ENCODE measurements at places on chromosomes 11 and 22.

DNA sequence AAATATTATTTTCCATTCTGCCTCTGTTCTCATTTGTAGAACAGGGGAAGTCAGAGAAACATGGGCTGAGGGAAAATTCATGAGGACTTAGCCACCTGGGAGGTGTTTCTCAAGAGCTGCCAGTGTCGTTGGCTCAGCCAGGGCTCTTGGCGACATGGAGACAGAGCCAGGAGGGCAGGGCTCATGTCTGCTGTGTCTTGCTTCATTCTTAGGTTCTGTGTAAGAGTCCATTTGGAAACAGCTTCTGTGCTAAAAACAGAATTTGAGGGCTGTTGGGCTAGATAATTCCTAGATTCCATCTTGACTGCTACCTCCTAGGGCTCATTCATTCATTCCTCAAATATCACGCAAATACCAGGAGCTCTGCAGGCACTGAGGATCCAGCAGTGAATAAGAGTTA lies 15.1 kb upstream of the MRGPRX2 start:
- no peak for DNase-seq

- DNase-seq, result no peak
Measured at GRCh38 chr22:45922256-45922655, 54.7 kb downstream of the WNT7B start.

DNA sequence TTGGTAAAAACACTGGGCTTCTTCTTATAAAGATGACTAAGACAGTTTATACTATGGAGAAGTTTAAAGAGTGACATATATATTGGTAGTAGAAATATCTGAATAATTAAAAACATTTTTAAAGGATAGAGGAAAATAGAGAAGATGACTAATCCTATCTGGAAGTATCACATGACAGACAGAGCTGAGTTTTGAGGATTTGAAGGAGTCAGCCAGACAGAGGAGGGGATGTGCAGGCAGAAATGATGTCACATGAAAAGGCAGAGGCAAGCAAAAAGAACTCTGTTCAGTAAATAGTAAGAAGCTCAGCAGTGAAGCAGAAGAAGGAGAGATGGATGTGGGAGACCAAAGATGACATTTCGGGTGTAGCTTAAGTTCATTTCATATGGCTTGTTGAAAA lies 1.6 kb downstream of the OR10A2 start:
- no peak for DNase-seq

DNA sequence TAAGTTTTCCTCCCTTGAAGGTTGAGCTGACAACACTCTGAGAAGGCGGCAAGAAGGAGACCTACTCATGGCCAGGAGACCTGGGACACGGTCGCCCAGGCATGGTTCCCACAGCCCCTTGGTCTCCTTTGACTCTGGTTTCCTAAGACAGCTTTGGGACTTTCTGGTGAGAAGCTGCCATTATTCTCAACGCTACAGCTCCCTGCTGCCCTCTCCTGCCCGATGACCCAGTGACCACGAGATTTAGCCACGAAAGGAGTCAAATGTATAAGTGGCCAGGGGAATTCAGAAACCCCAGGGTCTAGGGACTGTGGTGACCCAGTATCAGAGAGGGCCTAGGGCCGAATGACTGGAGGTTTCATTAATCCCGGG lies 699 bp upstream of the SDF2L1 start:
- DNase-seq, result peak; percentile 7

GRCh38 chr11:61985869-61986268 lies 18.4 kb upstream of the FTH1 start:
- DNase-seq, result no peak

DNA sequence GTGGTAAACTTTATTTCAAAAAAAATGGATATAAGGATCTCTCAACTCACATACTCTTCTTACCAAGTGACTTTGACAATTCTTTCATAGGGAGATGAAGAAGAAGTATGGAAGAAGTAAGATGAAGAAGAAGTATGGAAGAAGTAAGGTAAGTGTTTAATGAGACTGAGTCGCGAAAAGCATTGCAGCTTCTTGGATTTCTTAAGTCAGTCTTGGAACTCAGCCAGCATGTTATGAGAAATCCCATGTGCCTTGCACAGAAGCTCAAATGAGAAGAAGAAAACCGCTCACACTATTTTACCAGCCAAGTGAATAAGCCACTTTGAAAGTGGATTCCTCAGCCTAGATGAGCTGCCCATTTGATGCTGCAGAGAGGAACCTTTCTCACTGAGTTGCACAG lies 332.0 kb upstream of the CCDC179 start:
- DNase-seq, result no peak

DNA sequence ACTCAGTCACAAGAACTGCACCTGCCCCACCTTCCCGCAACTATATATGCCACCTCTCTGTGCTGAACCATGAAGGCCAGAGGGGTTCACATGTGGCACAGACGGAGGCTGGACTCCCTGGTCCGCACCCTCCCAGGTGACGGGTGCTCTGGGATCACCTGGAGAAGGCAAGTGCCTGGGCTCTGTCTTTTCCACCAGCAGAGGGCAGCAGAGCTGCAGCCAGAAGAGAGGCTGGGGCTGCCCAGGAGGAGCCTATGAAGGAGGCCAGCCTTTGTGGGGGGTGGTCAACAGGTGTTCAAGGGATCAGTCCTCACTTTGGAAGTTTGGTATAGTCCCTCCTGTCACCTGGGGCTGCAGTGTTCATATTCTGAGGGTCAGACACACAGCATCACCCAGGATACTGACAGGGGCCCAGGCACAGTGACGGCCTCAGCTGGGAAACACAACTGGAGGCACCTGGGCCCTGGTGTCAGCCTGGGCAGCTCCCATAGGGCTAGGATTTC lies 39.2 kb upstream of the IGLL5 start:
- no peak for DNase-seq

DNA sequence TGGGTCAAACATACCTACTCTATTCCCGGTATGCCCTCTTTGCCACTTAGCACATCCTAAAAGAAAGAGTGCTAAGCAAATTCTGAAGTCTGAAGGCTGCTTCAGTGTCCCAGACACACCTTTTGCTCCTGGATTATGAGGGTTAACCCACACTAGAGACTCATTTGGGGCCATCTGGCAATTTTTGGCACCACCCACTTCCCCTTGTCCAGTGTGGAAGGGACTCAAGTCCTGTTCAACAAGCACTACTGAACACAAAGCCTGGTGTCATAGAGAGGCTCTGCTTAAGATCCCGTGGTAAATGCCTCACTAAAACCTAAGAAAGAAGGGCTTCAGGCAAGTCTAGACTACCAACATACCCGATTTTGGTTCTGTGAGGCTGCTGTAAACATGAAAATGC lies 85.8 kb downstream of the SERGEF start:
- no peak for DNase-seq

DNA sequence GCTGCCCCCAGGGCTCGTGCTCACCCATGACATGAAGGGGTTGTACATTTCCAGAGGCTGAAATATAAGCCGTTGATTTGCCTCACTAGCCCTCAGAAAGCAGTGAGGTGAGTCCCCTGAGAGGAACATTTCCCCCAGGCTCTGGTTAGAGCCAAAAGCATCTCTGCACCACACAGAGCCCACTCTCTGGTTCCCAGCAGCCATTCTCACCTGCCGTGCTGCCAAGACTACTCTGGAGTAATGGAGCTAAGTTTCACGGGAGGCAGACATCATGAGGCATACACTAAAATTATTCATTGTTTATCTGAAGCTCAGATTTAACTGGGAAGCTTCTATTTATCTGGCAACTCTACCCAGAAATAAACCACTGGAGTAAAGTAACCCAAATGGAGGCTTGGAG lies 40.8 kb downstream of the CACNA1I start:
- DNase-seq, result no peak

- DNase-seq, result no peak
Measured at GRCh38 chr11:100740440-100740839, 53.4 kb downstream of the ARHGAP42 start.

GRCh38 chr11:2277933-2278523 lies 7.6 kb upstream of the ASCL2 start:
- no peak for DNase-seq

DNA sequence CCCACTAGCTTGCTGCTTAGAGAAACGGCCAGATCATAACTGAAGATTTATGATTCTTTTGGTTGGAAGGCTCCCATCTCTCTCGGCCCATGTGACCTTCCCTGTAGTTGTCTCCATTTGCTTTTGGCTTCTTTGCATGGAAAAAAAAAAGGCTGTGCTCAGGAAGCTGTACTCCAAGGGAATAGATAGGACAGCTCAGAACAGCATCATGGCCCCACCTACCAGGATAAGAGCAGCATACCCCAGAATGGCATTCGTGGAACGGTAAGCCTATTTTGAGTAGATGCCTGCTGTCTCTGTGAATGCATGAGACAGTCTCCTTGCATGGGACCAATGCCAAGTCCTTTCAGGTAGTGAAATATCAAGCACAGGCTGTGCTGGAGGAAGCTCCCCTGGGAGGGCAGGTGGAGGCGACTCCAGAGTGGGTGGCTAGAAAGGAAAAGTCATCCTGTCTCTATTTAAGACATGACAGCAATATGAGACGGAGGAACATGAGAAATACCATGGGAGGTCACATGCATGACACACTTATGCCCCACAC lies 94.1 kb upstream of the AMOTL1 start:
- DNase-seq, result no peak

DNA sequence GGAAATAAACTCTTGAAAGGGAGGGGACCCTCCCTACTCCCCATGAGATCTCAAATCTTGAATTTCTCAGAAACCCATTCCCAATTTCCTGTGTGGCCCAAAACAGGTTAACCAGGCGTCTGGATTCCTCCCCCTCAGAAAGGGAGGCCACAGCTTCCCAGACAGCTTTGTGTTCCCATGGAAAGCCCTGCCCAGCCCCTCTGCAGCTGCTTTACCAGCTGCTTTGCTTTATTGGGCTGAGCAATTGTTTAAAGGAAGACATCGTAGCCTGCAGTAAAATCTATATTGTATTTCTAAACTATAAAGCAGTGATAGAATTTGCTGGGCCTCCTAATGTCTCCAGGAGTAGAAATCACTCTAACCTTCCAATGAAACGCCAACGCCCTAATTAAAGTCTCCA lies 97.4 kb downstream of the CHST1 start:
- DNase-seq, result no peak

DNA sequence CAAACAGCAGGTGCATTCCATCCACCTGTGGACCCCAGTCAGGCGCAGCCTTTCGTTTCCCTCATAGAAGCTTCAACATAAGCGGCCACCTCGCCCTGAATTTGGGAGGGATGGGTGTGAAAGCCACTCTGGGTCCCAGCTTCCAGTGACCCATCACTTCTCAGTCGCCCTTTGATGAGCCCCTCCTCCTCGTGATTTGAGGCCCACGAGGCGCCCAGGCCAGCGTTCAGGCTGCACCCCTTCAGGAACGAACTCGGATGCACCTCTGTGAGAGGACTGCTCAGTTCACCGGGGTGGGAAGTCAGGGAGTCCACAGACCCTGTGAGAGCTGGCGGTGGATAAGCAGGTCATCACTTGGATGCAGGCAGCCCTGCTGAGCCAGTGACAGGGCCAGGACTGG lies 1118.2 kb downstream of the BRD1 start:
- no peak for DNase-seq

- no peak for DNase-seq
Measured at GRCh38 chr11:108614086-108614485, 20.5 kb upstream of the EXPH5 start.

- no peak for DNase-seq
Measured at GRCh38 chr11:89437317-89437716, 53.9 kb downstream of the NOX4 start.

DNA sequence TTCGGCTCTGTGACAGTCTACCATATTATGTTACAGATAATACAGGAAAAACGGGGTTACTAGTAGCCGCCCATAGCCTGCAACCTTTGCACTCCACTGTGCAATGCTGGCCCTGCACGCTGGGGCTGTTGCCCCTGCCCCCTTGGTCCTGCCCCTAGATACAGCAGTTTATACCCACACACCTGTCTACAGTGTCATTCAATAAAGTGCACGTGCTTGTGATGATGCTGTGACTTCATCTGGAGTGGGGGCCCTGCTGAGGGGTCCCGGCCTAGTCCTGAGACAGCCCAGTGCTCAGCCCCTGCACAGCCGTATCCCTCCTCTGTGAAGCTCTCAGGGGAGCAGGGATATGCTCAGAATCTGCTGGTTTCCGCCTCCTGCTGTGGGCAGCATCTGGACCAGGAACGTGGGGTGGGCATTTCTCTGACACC lies 1.2 kb downstream of the IFITM1 start:
- no peak for DNase-seq

- no peak for DNase-seq
Measured at GRCh38 chr11:94910270-94910669, 63.1 kb downstream of the CWC15 start.

DNA sequence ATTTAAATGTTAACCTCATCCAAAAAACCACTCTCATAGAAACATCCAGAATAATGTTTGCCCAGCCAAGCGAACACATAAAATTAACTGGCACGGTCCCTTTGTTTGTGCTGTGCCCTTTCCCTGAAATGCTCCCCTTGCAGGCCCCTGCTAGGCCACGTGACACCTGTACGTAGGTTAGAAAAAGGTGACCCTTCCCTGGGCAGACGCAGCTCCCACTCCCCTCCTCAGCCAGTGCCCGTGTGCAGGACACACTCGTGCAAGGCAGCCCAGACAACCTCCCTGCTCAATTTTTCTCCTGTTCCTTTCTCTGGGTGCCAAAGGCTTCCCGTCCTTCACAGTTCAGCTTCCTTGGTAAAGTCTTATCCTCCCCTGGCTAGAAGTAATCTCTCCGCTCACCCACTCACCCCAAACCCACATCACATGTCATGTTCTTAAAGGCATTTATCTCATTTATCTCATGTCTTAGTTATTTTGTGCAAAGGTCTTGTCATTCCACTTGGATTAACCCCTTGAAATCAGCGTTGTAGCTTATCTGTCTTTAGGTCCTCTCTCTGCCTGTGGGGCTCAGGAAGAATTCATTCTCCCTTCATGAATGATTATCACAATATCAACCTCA lies 20.7 kb downstream of the FAM83F start:
- no peak for DNase-seq

DNA sequence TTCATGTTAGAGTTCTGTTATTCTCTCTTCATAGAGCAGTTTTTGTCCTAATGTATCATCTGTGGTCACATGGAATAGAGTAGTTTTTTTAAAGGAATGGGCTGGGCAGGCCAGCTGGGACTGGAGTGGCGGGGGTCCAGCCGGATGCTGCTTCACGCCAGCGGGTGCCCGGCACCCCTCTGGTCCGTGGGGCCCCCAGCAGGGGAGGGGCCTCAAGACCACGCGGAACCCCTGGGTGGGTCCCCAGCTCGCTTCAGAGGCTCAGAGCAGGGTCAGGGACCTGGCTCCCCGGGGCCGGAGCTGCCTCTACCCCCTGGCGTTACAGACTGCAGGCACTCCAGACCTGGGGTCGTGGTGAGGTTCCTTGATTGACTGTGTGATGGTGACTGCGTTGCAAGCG lies 159.1 kb upstream of the HSD17B12 start:
- no peak for DNase-seq

DNA sequence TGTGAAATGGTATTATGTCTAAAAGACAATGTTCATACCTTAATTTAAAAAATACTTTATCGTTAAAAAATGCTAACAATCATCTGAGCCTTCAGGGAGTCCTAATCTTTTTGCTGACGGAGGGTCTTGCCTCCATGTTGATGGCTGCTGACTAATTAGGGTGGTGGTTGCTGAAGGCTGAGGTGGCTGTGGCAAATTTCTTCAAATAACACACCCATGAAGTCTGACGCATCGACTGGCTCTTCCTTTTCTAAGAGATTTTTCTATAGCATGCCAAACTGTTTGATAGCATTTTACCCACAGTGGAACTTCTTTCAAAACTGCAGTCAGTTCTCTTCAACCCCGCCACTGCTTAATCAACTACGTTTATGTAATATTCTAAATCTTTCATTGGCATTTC lies 33.6 kb downstream of the TCF20 start:
- DNase-seq, result no peak

All from NCI-H748 treated with DMSO at 0.1 percent for 48 hours (cell line).